ENCODE measurements at places on chromosomes 2 and 18. TPM values are rescaled to one million over a fixed set of nuclear protein-coding genes. Genes with fewer than 3 reads are reported as not detected.

The MARCHF4 gene
- 1.0 TPM for total RNA-seq

The TMEM182 gene
- total RNA-seq, result 5.6 TPM

The GDF7 gene
- total RNA-seq, result 0.06 TPM

The SLC4A3 gene
- total RNA-seq, result 20.2 TPM

The POLR1A gene
- 48.5 TPM for total RNA-seq

The VIL1 gene
- total RNA-seq, result 83.1 TPM

The ANO7 gene
- 8.1 TPM for total RNA-seq

The AQP12A gene
- not detected for total RNA-seq

- DNase-seq, result no peak
Measured at GRCh38 chr2:157318884-157319283, 6.7 kb downstream of the ERMN start.

DNA sequence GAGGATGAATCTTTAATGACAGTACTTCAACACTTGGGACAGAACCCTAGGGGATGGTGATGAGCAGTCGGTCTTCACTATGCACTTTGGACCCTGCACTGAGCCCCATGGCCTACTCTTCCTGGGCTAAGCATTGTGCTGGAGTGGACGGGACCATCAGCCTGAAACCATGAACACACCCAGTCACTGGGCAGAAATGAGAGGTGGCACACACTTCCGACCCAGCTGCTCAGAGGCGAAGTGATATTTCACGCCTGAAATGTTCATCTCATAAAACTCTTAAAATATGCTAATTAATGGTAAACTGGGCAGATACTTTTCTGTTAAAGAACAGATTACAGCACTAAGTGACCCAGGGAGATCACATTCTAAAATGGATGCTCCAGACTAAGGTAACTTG is 150.3 kb upstream of the NDUFV2 start:
- no peak for DNase-seq

DNA sequence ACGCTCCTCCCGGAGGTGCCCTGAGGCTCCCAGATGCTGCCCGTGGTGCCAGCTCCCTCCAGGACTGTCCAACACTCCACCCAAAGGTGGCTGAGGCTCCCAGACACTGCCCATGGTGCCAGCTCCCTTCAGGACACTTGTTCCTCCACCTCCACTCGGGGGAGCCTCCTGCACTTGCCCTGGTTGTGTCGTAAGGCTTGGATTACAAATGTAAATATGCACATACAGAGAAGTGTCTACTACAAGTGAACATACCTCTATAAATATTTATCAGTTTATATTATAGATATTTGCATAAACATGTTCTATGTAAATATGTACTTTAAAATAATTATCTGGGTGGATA is 143.3 kb downstream of the PXDN start:
- no peak for DNase-seq
